Occipital lobe (tissue), 3 donors: ENCODE measurements at places on chromosomes 16 and 17. TPM values are rescaled to one million over a fixed set of nuclear protein-coding genes. Genes with fewer than 3 reads are reported as not detected.

The TBC1D3L gene
- total RNA-seq: 0.78 TPM

The CSH1 gene
- total RNA-seq: not detected

The NPIPA3 gene
- 0.94 TPM for total RNA-seq

The HAP1 gene
- total RNA-seq: 0.16 TPM

The ATP2A1 gene
- total RNA-seq: 0.16 TPM

The ZNF689 gene
- total RNA-seq: 8.9 TPM

The ANKS4B gene
- total RNA-seq: not detected

The MT4 gene
- total RNA-seq: not detected

The KRTAP17-1 gene
- not detected for total RNA-seq

The OR1F1 gene
- total RNA-seq: 0.78 TPM

The CHD9NB gene
- total RNA-seq: 0.78 TPM

The KCNJ16 gene
- 5.3 TPM for total RNA-seq

The RGS11 gene
- total RNA-seq: 2.8 TPM

The LGALS9 gene
- 1.9 TPM for total RNA-seq

The GPS1 gene
- 64.4 TPM for total RNA-seq

The CYBC1 gene
- total RNA-seq: 22.9 TPM

The DUSP3 gene
- total RNA-seq: 38.2 TPM

The GLIS2 gene
- total RNA-seq: 5.1 TPM

The PRSS21 gene
- total RNA-seq: not detected

The MYH13 gene
- total RNA-seq: not detected

The SDR42E2 gene
- not detected for total RNA-seq

The GCGR gene
- total RNA-seq: not detected

The ADAP2 gene
- 8.0 TPM for total RNA-seq

The GINS2 gene
- 4.2 TPM for total RNA-seq

The SETD1A gene
- total RNA-seq: 1.6 TPM

The AIPL1 gene
- not detected for total RNA-seq

The SLC38A8 gene
- total RNA-seq: not detected

The ABCA8 gene
- 3.9 TPM for total RNA-seq

The DBF4B gene
- 3.1 TPM for total RNA-seq

The MT1M gene
- 1.4 TPM for total RNA-seq

The CLDN9 gene
- total RNA-seq: not detected

The LDHD gene
- 0.31 TPM for total RNA-seq

The CLEC3A gene
- not detected for total RNA-seq

The CCDC200 gene
- total RNA-seq: not detected

The SMIM36 gene
- not detected for total RNA-seq

The CD300E gene
- 0.16 TPM for total RNA-seq

The CD300H gene
- not detected for total RNA-seq

The CHD9 gene
- 233 TPM for total RNA-seq

The ZNF48 gene
- total RNA-seq: 32.0 TPM

The TPSG1 gene
- total RNA-seq: not detected

The HS3ST3A1 gene
- total RNA-seq: 0.16 TPM

The OTOA gene
- total RNA-seq: 1.1 TPM

The EFCAB5 gene
- 2.2 TPM for total RNA-seq

The PLA2G10 gene
- total RNA-seq: not detected

The IRX3 gene
- not detected for total RNA-seq

The ARSG gene
- total RNA-seq: 4.4 TPM
